ENCODE measurements at places on chromosomes 12 and 14.

DNA sequence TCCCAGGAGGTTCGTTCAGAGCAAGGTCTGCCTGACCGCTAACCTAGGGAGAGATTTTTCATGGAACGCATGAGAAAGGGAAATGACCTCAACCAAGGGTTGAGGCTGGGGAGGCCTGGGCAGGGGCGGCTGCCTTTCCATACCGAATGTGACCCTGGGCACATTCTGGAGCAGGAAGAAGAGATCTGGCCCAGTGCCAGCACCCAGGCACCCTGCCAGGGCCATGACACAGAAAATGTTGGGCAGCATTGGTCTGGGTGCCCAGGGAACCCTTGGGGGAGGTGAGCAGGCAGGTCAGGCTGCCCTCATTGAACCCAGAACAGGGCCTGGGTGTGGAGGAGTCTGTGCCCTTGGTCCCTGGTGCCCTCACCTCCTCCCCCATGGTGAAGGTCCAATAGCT, 106.8 kb downstream of the CALM1 start:
- no peak for DNase-seq

DNA sequence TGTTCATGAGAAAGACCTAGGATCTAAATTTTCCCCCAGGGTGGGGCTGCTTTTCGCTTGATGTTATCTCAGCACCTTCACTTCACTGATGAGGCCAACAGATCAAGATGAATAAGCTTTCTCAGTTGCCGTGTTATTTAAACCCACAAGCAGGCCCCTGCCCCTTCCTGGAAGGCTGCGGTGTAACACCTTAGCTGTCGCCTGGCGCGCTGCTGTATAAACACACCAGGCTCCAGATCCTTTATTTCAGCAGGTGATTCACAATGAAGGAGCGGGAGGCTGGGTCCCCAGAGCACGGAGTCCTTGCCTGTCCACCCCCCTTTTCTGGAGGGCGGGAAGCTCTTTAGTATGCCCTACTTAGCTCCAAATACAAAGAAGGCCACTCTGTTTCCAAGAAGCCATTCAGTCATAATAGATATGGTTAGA, 515.4 kb downstream of the FUT8 start:
- no peak for DNase-seq

GRCh38 chr12:98737322-98737712, 92.2 kb downstream of the APAF1 start:
- DNase-seq = no peak

DNA sequence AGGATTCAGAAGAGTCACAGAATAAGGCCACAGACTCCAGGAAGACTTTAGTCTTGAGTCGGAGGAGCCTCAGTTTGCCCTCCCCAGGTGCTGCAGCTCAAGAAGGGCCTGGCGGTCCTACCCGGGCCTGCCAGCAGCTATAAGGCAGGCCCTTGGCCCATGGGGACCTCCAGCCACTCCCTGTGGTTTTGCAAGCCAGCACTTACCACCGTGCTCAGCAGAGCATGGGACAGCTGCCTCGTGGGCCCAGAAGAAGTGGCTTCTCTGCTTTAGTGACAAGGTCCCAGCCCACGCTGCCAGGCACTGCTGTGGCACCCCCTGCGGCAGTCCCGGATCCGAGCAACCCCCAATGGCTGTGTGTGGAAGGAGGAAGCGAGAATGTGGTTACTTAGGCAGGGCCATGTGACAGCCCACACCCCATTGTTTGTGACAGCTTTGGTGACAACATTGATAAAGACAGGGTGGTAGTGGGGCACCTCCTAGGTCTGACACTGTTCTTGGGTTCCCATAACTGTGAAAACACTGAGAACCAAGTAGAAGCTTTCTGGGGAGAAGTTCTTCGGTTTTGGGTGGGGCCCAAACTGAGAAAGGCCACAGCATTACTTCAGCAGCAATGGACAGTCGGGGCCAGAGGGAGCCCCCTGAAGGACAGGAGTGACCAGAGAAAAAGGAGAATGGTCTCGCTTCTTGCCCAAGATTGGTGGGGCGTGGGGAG, at the start of gene SELPLG:
SELPLG (minus strand) TSS at position 361 of the 715 bp plus-strand sequence. CDS start 9,587 bp downstream, outside the sequence.
- DNase-seq = peak; percentile 43

GRCh38 chr12:104482113-104482512, 25.4 kb downstream of the CHST11 start:
- DNase-seq = peak; percentile 43

GRCh38 chr12:31408763-31409162, 82.8 kb upstream of the SINHCAF start:
- no peak for DNase-seq

GRCh38 chr14:33968722-33969121, 17.8 kb upstream of the EGLN3 start:
- no peak for DNase-seq

- no peak for DNase-seq
Observed at GRCh38 chr12:16103851-16104250, 173.6 kb downstream of the SLC15A5 start.

DNA sequence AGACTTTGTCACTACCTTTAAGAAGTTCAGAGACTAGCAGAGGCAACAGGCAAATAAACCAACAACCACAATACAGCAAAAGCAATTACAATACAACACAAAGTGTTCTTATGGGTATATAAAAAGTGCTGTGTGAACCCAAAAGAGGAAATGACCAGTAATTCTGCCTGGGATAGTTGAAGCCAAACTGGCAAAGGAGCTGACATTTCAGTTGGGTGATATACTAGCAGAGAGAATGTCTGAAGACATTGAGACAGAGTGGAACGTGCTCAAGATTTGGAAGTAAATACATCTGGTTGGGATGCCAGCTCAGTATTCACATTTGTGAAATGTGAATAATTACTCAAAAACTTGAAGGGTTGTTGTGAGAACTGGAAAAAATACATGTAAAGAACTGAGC, 80.6 kb upstream of the GTF2A1 start:
- no peak for DNase-seq

DNA sequence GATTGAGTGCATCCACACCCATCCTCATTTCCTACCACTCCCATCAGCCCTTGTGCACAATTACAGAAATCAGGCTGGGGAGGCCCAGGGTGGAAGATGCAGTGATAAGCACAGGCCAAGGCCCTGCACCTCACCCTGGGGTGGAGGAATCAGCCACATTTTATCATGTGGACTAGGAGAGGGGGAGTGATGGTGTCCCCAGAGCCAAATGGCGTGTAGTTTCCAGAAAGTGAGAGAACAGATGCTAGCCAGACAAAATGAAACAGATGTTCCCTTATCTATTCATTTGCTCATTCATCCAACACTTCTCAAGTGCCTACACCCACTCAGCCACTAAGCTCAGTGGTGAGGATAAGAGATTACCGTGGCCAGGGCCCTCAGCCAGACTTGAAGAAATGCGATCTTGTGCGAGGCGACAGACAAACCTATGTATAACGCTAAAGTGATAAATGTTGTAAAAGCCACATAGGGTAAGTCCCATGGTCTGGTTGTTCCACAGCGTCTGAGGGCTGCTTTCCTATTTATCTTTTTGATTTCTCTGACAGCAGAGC, 93.6 kb downstream of the STAB2 start:
- no peak for DNase-seq

DNA sequence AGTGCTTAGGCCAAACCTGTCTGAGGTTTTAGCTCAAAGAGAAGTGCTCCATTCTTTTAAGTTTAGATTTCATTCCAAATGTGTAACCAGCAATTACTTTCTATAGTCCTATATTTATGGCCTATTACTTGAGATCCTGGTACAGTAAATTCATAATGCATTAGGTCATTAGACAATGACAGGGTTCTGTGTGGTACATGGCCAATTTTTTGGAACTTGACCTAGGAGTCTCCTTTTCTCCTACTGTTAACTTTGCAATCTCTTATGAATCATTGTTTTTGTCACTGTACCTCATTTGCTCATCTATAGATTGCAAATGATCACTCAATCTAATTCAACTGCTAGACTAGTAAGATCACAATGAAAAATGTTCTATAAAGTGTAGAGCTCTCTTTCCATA, 136.7 kb downstream of the PDE3A start:
- no peak for DNase-seq

GRCh38 chr14:66746316-66747006, 238.5 kb downstream of the GPHN start:
- peak; percentile 39 for DNase-seq

GRCh38 chr14:24362241-24362960, 5.6 kb upstream of the NFATC4 start:
- no peak for DNase-seq

GRCh38 chr14:100608064-100608463, 20.8 kb upstream of the BEGAIN start:
- no peak for DNase-seq

GRCh38 chr12:108144080-108144479, 15.0 kb downstream of the WSCD2 start:
- DNase-seq = no peak

- DNase-seq = no peak
Observed at GRCh38 chr12:128595609-128596008, 228.1 kb downstream of the SLC15A4 start.

DNA sequence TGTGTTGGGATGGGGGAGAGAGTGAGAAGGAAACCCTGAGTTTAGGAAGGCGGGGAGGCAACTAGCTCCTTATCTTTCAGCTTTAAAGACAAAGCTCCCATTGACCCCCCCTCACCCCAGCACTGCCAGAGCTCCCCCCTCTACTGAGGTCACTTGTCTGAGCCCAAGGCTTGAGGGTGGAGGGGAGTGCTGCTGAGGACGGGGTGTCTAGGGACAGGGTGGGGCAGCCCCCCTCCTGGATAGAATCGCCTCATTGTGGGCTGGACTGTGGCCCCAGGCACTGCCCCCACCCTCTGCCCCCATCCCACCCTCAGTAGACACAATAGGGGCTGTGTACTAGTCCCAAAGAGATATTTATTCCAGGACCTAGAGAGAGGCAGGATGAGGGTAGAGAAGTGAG, 3.0 kb downstream of the ERBB3 start:
- no peak for DNase-seq

DNA sequence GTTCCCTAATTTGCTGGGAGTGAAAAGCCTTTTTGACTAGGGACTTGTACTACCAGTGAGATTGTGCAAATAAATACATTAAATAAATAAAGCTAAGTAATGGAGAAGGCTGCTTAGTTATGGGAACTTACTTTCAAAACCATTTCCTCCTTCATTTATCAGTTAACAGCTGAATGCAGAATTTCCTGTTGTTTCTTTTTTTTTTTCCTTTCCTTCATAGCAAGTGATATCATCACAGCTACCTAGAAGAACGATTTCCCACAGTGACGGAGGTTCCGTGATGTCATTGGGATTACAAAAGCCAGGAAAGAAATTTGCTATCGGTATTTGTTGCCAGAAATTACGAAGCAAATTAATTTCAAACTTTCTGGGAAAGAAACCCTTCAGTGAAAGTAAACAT, 42.1 kb upstream of the SOCS2 start:
- DNase-seq = no peak

GRCh38 chr12:123897221-123897620, 75.4 kb downstream of the CCDC92 start:
- peak; percentile 49 for DNase-seq

DNA sequence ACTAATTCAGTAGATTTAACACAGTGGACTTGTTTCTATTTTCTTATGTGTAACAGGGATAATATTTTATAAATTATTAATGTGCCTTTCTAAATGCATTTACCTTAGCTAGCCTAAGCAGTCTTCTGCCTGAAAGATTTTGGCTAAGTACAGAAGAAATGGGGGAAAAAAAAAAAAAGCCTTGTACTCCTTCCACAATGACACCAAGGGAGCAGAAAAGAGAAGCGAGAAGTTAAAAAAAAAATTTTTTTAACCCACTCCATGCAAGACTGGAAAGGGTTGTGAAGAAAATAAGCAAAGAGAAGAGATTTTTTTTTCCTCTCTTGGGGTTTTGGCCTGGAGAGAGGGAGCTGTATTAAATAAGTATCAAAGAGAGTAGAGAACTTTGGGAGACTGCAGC, 28.7 kb downstream of the NELL2 start:
- DNase-seq = no peak

- no peak for DNase-seq
Observed at GRCh38 chr14:75673345-75674035, 12.4 kb downstream of the TTLL5 start.

- no peak for DNase-seq
Observed at GRCh38 chr14:41476526-41476925, 130.2 kb upstream of the LRFN5 start.

DNA sequence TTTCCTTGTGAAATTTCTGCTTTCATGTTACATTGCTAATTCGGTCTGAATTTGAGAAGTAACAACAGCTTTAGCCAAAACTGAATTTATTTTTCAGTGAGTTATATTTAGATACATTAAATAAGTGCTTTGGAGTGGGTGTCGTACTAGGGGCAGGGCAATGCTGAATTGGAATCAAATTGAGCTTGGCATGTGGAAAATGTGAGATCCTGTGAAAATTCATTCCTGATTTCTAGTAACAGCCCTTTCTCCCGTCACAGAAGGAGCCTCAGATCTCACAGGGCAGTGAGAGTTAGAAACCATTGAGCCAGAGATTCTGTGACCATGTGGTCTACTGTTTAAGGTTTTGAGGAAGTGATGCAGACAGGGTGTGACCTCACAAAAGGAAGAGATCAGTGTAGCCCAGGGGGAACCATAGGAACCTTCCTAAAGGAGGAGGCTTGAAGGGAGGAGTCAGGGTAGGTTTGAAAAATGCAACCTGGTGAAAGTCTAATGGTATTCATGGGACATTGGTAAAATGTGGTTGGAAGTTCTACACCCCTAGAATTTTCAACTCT, 1136.8 kb downstream of the AACS start:
- DNase-seq = no peak

- peak; percentile 36 for DNase-seq
Observed at GRCh38 chr12:4031703-4032291, 158.6 kb upstream of the PARP11 start.

DNA sequence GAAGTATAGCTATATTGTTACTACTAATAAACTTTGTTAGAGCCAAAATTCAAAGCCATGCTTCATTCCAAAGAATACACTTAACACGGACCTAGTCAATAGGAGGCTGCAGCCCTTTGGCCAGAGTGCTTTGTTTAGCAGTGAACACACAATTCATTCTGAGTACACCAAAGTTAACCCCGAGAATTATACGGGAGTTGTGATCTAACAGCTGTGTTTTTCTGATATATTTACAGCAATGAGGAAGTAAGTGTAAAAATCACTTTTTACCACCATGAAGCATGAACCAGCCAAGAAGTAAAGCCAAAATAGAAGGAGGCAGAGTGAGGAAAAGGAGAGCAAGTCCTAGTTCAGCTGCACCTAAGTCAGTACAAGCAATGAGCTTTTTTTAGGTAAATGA, 156.8 kb upstream of the PDE3A start:
- no peak for DNase-seq

DNA sequence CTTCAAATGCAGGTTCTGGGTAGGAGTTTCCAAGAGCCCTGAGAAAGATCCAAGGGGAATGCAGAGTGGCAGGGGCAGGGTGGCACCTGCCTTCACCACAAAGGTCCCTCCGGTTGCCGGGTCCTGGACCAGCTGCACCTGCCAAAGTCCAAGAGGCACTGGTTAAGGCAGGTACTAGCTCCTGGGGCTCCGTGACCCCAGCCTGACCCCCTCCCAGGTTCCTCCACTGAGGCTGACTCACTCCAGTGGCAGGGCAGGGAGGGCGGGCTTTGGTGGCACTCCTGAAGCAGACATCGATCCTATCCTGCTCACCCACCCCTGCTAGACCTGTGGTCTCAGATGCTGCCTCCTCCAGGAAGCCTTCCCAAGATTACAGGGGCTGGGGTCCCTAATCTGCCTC, 11.4 kb downstream of the RPS6KL1 start:
- no peak for DNase-seq

Measured in SW480 (cell line).